ENCODE measurements at places on chromosomes 3 and 15.
A peak's percentile ranks its signal among the peaks of the same experiment; 100 is the strongest.

DNA sequence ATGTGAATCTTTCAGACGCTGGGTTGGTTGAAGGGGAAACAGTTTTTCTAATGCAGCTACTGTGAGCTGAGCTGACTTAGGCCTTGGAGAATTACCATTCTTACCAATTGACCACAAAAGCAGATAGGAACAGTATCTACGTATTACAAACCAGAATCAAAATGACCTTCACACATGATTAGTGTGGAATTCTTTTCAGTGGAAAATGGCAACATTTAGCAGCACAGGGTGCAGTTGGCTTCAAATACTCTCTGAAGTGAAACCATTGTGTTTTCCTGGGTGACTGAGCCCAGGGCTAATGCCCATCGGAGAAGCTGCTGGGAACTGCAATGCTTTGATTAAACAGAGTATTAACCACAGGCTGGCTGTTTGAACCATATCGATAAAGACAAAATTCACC lies 40.2 kb upstream of the GOLGA8J start:
- no peak overlapping the region for H3K4me3 ChIP-seq
- H3K36me3 ChIP-seq = no peaks in the 10 kb centered on the region
- DNase-seq = no peak

DNA sequence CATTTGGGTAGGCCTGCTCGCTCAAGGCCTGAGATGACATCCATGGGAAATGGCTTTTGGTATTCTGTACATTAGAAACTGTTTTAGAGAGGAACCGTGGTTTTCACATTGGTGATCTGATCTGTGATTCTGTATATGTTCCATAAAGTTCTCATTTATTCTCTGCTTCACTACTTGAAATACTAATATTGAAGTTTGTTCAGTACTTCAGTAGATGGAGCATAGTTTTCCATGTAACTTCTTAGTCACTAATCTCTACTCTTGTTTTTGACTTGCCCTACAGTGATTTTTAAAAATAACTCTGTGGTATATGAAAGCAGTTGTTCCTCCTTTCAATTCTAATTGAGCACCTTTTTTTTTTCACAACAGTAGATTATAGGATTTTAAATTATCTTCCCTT lies 66.5 kb downstream of the MBNL1 start:
- H3K27ac ChIP-seq = no peak overlapping the region
- H3K4me3 ChIP-seq = no peak overlapping the region
- H3K4me1 ChIP-seq = no peaks in the 10 kb centered on the region
- DNase-seq = no peak

DNA sequence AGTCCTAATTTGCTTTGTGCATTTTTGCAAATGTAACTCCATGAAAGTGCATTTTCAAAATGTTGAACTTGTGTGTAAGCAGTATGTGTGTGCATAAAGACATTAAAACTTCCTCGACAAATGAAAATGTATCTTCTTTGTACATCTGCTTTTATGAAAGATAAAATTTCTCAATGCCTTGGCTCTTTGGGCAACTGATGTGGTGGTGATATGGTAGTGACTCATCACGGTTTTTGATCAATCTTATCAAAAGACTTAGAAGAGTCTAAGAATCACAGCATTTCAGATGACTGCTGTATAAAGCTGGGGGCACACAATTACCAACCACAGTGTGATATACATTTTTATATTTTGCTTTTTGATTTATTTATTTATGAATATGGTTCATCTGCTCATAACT lies 5.4 kb upstream of the MASP1 start:
- H3K4me3 ChIP-seq = no peak overlapping the region
- H3K27ac ChIP-seq = no peak overlapping the region
- no peaks in the 10 kb centered on the region for H3K36me3 ChIP-seq
- DNase-seq = no peak

GRCh38 chr15:67098768-67099282 lies 33.4 kb downstream of the SMAD3 start:
- no peaks in the 10 kb centered on the region for H3K27me3 ChIP-seq
- H3K36me3 ChIP-seq = no peaks in the 10 kb centered on the region

DNA sequence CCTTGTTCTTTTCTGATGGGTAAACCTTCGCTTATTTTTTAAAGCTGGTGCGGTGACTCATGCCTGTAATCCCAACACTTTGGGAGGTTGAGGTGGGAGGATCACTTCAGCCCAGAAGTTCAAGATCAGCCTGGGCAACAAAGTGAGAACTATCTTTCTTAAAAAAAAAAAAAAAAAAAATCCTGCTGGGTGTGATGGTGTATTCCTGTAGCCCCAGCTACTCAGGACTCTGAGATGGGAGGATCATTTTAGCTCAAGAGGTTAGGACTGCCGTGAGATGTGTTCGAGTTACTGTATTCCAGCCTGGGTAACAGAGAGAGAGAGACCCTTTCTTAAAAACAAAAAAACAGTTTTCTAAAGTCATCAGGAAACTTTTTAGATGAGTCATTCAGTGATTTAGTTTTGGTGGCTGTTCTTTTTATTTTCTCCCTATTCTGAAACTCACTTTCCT lies 37.7 kb downstream of the SLMAP start:
- H3K36me3 ChIP-seq = no peaks in the 10 kb centered on the region
- H3K27me3 ChIP-seq = no peaks in the 10 kb centered on the region
- H3K4me3 ChIP-seq = no peak overlapping the region
- H3K27ac ChIP-seq = no peak overlapping the region
- DNase-seq = no peak
- no peaks in the 10 kb centered on the region for H3K4me1 ChIP-seq

DNA sequence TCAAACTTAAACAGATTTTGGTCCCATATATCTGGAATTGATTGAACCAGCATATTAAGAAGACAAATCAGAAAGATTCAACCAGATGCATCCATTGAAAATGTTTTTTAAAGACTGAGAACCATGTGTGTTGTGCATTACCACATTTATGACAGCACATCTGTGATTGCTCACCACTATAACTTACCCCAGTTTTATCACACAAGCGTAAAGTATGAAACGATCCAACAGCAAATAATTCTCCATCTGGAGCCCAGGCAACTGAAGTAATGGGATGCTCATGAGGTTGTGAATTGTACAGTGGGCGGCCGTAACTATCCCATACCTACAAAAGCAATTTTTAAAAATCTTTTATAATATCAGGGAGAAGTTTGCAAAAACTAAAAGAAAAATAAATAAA lies 43.2 kb downstream of the IFT80 start:
- no peak for DNase-seq
- H3K27me3 ChIP-seq = no peaks in the 10 kb centered on the region
- H3K27ac ChIP-seq = no peak overlapping the region

DNA sequence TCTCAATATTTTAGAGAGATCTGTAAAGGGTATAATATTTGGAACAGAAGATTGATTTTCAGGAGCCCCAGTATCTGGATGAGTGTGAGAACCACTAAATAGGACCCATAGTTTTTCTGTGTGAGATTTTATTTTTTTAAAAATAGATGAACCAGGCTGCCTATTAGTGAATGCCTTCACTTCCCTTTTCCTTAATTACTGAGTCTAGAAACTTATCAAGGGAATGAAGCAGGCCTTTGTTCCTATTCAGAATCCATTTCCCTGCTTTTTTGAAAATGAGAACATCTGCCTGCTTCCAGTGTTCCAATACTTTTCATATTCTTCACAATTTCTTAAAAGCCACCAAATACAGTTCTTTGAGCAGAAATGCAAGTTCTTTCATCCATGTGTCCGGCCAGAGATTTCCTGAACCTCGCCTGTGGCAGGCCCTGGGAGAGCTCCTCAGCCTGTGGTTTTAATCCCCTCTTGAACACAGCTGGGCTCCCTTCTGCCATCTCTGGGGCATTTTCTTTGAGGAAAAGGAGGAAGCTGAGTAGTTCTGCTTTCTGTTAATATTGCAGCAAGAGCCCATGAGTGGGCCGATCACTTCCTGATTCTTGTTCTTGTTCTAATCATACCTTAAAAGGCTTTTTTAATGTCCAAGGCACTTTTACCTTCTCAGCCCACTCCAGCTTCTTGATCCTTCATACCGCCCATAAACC lies 4.7 kb downstream of the EHD4 start:
- DNase-seq = peak; percentile 49
- peaks cover 11% of the 10 kb centered on the region for H3K4me1 ChIP-seq
- H3K27me3 ChIP-seq = no peaks in the 10 kb centered on the region
- H3K27ac ChIP-seq = peak overlapping the region; percentile 96
- no peak overlapping the region for H3K4me3 ChIP-seq

DNA sequence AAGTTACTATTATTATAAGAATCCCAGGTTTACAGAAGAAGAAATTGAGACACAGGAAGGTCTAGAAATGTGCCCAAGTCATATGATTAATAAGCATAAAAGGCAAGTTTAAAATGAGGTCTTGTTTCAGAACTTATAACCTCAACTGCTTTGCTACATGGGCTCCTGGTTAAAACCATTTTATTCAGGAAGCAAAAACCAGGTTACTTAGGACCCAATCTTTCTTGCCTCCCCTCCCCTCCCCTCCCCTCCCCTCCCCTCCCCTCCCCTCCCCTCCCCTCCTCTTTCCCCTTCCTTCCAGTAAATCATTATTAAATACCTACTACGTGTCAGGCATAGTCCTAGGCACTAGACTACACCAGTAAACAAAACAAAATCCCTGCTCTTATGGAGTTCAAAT lies 93.9 kb downstream of the NAALADL2 start:
- no peak overlapping the region for H3K4me3 ChIP-seq
- H3K27ac ChIP-seq = no peak overlapping the region
- no peaks in the 10 kb centered on the region for H3K36me3 ChIP-seq
- DNase-seq = no peak
- H3K27me3 ChIP-seq = no peaks in the 10 kb centered on the region

GRCh38 chr15:32982001-32982400 lies 212.5 kb downstream of the FMN1 start:
- no peak overlapping the region for H3K27ac ChIP-seq
- H3K4me3 ChIP-seq = no peak overlapping the region
- no peaks in the 10 kb centered on the region for H3K27me3 ChIP-seq
- no peak for DNase-seq
- H3K36me3 ChIP-seq = no peaks in the 10 kb centered on the region

- no peak overlapping the region for H3K27ac ChIP-seq
- H3K4me3 ChIP-seq = no peak overlapping the region
- no peaks in the 10 kb centered on the region for H3K27me3 ChIP-seq
These were observed 36.8 kb upstream of the RFTN1 start for GRCh38 chr3:16550305-16550675.

DNA sequence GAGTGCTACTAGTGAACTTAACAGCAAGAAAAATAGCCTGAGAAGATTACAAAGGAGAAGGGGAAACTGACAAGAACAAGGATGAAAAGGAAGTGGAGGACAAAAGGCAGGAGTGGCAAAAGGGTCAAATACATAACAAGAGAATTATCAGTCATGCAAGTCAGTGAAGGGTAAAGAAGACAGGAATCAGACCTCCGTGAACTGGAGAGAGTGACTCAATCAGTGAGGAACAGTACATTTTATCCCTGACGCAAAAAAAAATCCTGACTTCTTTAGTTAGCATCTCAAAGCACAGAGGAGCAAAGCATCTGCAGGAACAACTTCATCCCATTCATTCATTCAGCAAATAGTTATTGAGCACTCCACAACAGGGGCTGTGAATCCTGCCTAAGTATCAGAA lies 97.8 kb downstream of the SST start:
- no peak for DNase-seq
- no peaks in the 10 kb centered on the region for H3K36me3 ChIP-seq
- H3K27ac ChIP-seq = no peak overlapping the region
- H3K27me3 ChIP-seq = no peaks in the 10 kb centered on the region

DNA sequence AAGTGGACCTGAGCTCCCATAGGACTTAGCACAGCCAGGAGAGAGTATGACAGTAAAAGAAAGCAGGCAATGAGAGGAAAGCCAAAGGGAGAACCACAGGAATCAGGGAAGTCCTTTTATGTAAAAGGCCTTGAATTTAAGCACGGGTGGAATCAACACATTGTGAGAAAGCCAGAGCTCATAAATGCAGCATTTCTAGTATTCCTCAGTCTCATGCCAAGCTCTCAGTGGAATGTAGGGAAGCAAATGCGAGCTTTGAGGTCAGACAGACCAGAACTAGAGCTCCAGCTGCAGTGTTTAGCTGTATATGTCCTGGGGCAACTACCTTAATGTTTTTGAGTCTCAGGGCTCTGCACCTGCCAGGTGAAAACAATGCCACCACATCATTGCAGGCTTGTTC lies 132.1 kb upstream of the TRIM42 start:
- H3K36me3 ChIP-seq = no peaks in the 10 kb centered on the region
- H3K27ac ChIP-seq = peak overlapping the region; percentile 52
- DNase-seq = peak; percentile 42
- no peaks in the 10 kb centered on the region for H3K27me3 ChIP-seq
- H3K4me3 ChIP-seq = no peak overlapping the region

- H3K4me3 ChIP-seq = peak overlapping the region; percentile 65
- peak overlapping the region; percentile 64 for H3K27ac ChIP-seq
- no peaks in the 10 kb centered on the region for H3K36me3 ChIP-seq
- no peaks in the 10 kb centered on the region for H3K27me3 ChIP-seq
- peaks cover 3% of the 10 kb centered on the region for H3K4me1 ChIP-seq
These were observed 500 bp upstream of the RAB6B start for GRCh38 chr3:133896002-133896761.

GRCh38 chr3:94522488-94522887 lies 459.6 kb downstream of the NSUN3 start:
- H3K36me3 ChIP-seq = no peaks in the 10 kb centered on the region
- no peaks in the 10 kb centered on the region for H3K4me1 ChIP-seq
- H3K4me3 ChIP-seq = no peak overlapping the region

- H3K27ac ChIP-seq = no peak overlapping the region
- H3K27me3 ChIP-seq = no peaks in the 10 kb centered on the region
- H3K4me3 ChIP-seq = no peak overlapping the region
- H3K36me3 ChIP-seq = peaks cover 5% of the 10 kb centered on the region
- DNase-seq = no peak
These were observed 34.9 kb upstream of the TTBK2 start for GRCh38 chr15:42955518-42955917.

DNA sequence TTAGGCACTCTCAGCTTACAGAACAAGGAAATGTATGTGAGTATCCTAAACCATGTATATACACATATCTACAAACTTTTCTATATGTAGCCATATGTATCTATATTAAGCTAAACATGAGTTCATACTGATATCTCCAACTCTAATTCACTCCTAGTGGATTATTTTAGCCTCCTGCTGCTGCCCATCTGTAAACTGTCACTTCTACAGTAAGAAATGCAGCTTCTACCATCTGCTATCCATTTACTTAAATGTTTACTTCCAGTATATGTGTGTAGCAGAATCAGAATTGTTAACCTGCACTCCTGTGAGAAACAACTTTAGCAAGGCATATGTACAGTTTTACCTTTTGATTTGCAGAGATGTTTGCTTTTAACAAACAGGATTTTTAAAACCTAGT lies 478.5 kb upstream of the CBLB start:
- H3K4me3 ChIP-seq = no peak overlapping the region
- no peaks in the 10 kb centered on the region for H3K36me3 ChIP-seq
- no peak for DNase-seq
- H3K4me1 ChIP-seq = no peaks in the 10 kb centered on the region

- H3K27ac ChIP-seq = no peak overlapping the region
- H3K4me1 ChIP-seq = peaks cover 5% of the 10 kb centered on the region
- no peaks in the 10 kb centered on the region for H3K36me3 ChIP-seq
- no peak for DNase-seq
- no peaks in the 10 kb centered on the region for H3K27me3 ChIP-seq
These were observed 58.9 kb upstream of the LIMD1 start for GRCh38 chr3:45535665-45536064.

Data from breast epithelium (tissue), 4 donors.